ENCODE measurements at places on chromosomes 4 and X. TPM values are rescaled to one million over a fixed set of nuclear protein-coding genes. Genes with fewer than 3 reads are reported as not detected.

DNA sequence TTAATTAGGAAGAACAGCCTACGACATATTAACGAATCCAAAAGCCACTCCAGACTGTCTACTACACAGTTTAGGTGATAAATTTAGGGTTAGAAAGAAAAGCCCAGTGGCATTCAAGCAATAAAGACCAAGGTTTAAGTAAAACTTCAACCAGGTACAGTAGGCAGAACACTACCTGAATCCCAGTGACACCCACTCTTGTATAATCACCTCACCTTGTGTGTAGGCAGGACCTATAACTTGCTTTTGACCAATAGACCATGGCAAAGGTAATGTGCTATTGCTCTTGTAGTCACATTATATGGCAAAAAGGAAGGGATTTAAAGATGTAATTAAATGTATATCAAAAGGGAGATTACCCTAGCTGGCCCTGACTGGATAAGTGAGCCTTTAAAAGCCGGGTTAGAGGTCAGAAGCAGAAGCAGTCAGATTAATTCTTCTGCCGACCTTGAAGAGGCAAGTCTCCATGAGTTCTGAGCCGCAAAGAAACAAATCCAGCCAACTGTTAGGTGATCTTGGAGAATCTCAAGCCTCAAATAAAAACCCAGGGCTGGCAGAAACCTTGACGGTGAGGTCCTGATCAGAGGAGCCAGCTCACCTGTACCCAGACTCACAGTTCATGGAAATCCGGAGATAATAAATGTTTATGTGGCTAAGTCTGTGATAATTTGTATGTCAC, 8.8 kb downstream of the FSTL5 start:
- DNase-seq = no peak

DNA sequence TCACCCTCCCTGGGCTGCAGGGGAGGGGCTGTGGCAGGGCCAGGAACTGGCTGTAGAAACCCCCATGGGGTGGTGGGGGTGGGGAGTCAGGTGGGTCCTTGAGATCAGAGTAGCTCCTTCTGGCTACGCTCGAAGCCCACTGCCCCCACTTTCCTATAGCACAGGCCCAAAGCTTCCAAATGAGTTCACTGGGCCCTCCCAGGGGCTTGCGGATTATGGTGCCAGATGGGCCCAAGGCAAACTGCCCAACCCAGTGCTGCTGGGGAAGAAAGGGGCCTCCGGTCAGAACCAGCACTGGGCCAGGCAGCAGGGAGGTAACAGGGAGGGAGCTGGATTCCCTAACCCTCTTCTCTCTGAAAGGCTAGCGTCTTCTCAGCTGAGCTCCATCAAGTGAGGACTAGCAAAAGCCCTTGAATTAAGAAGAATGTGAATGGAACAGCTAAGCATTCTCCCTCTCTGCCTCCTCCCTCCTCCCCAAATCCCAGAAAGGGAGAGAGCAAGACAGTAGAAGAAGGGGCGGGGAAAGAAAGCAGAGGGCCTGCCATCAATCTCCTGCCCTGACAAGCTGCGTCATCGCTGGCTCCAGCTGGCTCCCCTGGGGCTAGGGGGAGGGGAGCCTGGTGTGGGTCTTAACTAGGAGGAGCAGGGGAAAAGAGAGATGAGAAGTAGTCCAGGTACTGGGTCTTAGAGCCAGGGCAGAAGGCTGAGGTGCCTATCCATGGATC, 34.7 kb downstream of the FRMPD3 start:
- no peak for DNase-seq

- DNase-seq = no peak
Measured at GRCh38 chr4:7818399-7818911, 121.2 kb downstream of the AFAP1 start.

DNA sequence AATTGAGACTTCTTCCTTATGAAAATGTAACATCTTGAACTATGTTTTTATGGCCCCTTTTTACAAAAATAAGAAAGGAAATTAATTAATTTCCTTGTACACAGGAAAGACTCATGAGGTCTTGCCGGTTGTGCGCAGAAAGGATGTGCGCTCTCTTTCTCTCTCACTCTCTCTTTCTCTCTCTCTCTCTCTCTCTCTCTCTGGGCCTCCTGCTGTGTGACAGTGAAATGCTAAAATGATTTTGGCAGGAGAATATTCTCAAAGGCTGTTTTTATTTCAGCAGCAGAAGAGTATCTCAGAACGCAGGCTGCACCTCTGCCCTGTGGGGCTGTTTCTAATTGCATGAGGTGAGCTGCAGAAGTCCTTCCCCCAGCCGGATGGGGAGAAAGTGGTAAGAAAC, 349.0 kb downstream of the MID1IP1 start:
- DNase-seq = no peak

GRCh38 chrX:47239898-47240545, 7.2 kb downstream of the USP11 start:
- no peak for DNase-seq

DNA sequence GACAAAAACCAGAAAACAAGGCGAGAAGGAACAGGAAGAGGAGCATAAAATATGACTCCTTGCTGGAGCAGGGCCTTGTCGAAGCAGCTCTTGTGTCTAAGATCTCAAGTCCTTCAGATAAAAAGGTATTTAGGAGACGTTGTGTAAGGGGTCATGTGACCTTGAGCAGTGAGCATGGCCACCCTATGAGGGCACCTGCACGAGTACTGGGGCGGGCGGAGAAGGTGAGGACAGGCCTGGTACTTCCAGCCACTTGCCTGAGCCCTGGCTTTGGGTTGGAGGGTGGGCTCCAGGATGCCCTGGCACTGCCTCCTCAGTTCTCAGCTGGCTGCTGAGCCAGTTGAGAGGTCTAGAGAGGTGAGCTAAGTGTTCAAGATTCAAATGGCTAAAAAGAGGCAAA, 29.9 kb downstream of the NSD2 start:
- DNase-seq = no peak

GRCh38 chr4:161581262-161582230, 582.3 kb downstream of the FSTL5 start:
- DNase-seq = no peak

GRCh38 chr4:180751009-180751408, 1492.2 kb upstream of the TENM3 start:
- no peak for DNase-seq

DNA sequence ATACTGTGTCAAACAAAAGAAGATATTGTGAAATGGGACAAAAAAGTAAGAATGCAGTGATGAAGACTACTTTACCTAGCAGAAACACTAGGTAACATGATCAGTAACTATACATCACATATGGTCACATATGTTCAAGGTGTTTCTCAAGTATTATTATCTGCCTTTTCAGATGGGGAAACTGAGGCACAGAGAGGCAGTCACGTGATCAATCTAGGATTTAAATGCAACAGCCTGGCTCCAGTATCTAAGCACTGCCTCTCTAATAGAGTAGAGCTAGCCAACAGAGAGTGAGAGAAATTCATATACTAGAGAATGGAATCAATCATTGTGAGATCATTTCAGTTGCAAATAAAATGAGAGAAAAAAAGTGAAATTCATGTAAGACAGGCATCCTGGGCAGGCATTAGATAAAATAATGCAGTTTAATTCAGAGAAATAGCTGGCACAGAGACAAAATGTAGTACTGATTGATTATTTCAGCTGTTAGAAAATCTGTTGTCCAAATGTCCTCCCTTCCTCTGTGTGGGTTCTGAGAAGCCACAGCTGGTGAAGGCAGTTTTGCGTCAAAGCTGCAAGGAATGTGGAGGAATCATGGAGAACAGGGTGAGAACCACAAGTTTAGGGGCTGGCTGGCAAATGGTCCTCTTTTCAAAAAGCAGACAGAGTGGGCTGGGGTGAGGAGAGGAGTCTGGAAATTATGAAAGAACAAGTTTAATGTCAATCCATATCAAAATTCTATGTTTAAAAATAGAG, 26.0 kb downstream of the SMIM43 start:
- no peak for DNase-seq

DNA sequence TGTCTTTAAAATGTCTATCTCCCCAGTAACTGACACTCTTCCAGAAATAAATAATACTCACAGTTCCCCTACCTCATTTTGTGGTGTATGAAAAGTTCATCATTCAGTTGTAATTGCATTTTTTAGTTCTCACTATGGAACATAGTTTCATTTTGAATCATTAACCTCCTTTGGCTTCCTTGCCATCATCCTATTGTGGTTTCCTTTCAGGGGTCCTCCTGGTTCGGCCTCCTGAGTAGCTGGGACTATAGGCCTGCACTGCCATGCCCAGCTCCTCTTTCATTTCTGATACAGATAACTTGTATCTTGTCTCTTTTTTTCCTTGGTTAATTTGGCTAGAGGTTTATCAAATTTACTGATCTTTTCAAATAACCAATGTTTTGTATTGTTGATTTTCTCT, 23.1 kb upstream of the BLTP1 start:
- no peak for DNase-seq

Gene EDA2R
- 0.05 TPM for total RNA-seq

Gene MAGEA4
- not detected for total RNA-seq

DNA sequence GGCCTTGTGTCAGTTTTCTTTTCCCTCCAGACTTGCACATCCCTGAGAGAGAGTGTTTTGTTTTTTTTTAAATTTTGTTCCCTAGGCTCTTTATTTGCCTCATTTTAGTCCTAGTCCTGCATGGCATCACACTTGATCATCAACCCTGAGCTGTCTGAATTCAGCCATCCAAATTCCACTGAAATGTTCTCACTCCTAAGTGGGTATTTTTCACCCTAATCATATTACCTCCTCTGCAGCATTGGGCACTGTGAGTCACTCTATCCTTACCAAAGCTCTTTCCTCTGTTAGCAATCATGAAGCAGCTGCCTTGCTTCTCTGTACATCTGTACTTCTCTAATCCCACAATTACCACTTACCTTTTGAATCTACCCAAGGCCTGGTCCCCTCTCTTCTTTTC, 356.6 kb upstream of the MAGEB2 start:
- no peak for DNase-seq

Gene LUZP4
- total RNA-seq = not detected

DNA sequence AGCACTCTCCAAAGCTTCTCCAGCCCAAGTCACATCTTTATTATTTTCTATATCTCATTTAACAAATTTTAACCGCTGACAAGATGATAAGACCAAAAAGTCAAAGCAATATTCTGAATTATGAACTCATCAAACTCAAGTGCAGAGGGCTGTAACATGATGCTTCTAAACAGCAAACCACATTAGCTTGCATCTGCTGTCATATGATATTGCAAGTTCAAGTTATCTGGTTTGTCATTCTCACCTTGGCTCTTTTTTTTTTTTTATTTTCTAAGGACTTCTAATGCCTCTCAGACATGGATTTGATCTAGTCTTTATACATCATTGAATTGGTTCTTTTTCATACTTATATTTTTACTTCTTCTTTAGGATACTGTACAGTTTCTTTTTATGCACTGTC, 93.4 kb downstream of the SLC10A7 start:
- DNase-seq = no peak

Gene CFAP99
- total RNA-seq = 0.33 TPM

Gene NAP1L2
- 1.8 TPM for total RNA-seq

GRCh38 chrX:148582353-148582752, 81.9 kb downstream of the AFF2 start:
- DNase-seq = no peak

- DNase-seq = no peak
Measured at GRCh38 chr4:26839534-26839951, 21.1 kb upstream of the STIM2 start.

Gene PFKFB1
- 0.36 TPM for total RNA-seq

- no peak for DNase-seq
Measured at GRCh38 chrX:56343219-56343618, 111.1 kb downstream of the KLF8 start.

- DNase-seq = no peak
Measured at GRCh38 chr4:83860200-83860599, 324.3 kb downstream of the GPAT3 start.

Gene SHROOM3
- 7.2 TPM for total RNA-seq

Gene BCOR
- 48.3 TPM for total RNA-seq

GRCh38 chr4:3639613-3640586, 107.7 kb upstream of the LRPAP1 start:
- DNase-seq = no peak

Gene BEX5
- 0.21 TPM for total RNA-seq

GRCh38 chr4:99252746-99253145, 33.7 kb upstream of the ADH6 start:
- no peak for DNase-seq

Gene UBL4A
- 65.4 TPM for total RNA-seq

DNA sequence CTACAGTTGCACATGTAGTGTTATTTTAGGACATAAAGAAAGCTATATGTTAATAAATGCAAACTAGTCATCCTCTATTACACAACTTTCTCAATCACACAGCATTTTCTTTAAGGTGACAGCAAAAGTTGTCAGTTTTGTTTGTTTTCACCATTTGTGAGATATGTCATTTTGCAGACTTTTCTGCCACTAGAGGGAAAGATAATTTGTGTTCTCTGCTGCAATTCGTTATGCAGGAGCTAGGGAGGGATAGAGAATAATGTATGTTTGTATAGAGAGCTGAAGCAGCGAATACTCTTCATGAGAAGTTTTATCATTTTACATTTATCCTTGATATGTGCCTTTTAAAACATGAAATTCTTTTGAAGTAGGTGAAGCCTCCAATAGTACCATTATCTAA, 670.6 kb upstream of the ATOH1 start:
- DNase-seq = no peak

- DNase-seq = no peak
Measured at GRCh38 chrX:84118769-84119168, 69.2 kb downstream of the RPS6KA6 start.

DNA sequence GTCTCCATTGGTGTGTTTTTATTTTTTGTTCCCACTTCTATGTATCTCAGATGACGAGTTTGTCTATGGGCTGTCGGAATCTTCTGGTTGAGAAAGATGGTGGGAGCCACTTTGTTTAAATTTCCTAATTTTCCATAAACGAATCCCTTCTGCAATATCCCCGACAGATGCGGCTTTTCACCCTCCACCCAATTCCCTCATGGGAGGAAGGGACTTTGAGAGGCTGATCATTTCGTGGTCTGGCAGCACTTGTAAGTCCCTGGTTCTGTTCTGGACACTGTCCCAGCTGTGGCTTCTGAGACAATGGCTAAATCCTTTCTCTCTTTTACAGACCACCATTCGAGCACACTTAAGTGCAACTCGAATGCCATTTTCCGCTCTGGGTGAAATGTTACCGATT, 72.2 kb upstream of the PUDP start:
- no peak for DNase-seq

Gene IBSP
- total RNA-seq = not detected

DNA sequence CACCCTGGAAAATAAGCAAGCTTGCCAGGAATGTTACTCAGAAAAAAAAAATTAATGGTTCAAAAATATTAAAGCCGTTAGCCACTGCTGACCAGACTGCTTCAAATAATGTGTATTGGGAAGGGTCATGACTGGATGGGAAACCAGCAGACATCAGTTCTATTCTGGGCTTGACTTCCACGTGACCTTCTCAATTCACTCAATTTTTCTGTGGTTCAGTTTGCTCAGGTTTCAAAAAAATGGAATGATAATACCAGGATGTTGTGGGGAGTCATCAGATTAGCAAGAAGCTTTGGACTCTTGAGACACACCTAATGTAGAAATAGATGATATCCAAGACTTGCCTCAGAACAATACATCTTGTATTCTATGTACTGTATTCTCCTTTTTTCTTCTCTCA, 541.9 kb upstream of the BOD1L1 start:
- no peak for DNase-seq

Gene CFAP47
- 0.05 TPM for total RNA-seq

GRCh38 chrX:129039176-129039575, 484.1 kb downstream of the SMARCA1 start:
- no peak for DNase-seq

- no peak for DNase-seq
Measured at GRCh38 chr4:124904723-124905388, 192.3 kb upstream of the ANKRD50 start.
